Stimulated activated CD4-positive, alpha-beta T cell treated with anti-CD3 and anti-CD28 coated beads, Interleukin-4, amount 100 ng/mL, for 1 hour (primary cell): ENCODE measurements at places on chromosomes 1 and 21.

DNA sequence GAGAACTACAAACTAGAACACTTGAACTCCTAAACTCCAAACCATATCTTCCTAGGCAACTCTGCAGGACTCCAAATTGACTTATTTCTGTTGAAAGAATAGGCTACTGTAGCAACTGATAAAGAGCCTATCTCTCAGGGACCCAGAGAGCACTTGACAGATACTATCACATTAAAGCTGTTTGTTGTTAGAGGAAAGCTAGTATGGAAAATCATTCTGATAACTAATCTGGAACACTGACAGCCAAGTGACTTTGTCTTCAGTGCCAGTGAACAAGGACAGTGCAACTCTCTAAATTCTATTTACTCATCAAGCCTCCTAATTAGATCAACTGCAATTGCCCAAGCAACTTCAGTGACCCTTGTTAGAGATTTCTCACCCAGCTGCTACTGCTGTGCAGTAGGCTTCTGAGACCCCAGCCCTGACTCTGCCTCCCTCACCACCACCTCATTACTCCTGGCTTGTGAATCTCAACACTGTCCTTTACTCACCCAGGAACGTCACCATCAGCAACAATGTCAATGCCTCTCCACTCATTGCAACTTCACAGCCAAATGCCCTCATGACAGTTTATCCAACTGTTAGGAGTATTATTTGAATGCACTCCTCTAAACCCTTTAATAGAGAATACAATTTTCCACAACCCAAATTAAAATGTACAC lies 7.4 kb upstream of the RGS13 start:
- no peak for DNase-seq

- DNase-seq: no peak
Measured at GRCh38 chr1:78047631-78048030, 1.9 kb downstream of the GIPC2 start.

GRCh38 chr1:182446033-182446669 lies 3.8 kb upstream of the RGSL1 start:
- no peak for DNase-seq

DNA sequence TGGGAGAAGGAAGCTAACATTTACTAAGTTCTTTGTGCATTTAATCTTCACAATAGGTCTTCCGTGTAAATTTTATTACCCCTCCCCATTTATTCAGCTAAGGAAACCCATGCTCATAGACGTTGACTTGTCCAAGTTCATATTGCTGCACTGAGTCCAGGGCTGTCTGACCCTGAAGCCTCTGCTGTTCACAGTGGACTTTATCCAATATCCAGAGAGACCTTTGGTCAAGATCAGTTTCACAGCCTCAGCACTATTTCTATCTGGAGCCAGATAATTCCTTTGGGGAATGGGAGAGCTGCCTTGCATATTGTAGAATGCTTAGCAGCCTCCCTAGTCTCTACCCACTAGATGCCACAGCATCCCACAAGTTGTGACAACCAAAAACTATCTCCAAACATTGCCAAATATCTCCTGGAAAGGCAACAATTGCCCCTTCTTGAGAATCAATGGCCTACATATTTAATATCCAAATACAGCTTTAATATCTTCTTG lies 26.4 kb downstream of the ILDR2 start:
- no peak for DNase-seq
